Left renal cortex interstitium (tissue), 4 donors: ENCODE measurements at places on chromosomes 12 and 14. TPM values are rescaled to one million over a fixed set of nuclear protein-coding genes. Genes with fewer than 3 reads are reported as not detected.

GRCh38 chr12:128763395-128763794, 60.4 kb downstream of the SLC15A4 start:
- no peak for DNase-seq

PMCH gene
- 0.42 TPM for polyA plus RNA-seq

- no peak for DNase-seq
These were observed 242.5 kb upstream of the ARHGAP5 start for GRCh38 chr14:31834616-31835015.

GRCh38 chr12:114499338-114499737, 93.4 kb upstream of the TBX5 start:
- no peak for DNase-seq

GRCh38 chr12:43805149-43805859, 813 bp downstream of the TWF1 start:
- peak; percentile 34 for DNase-seq

CLMN gene
- polyA plus RNA-seq = 38.5 TPM

KRT3 gene
- not detected for polyA plus RNA-seq

GRCh38 chr12:131091413-131091975, 137.8 kb downstream of the ADGRD1 start:
- no peak for DNase-seq

EEF1AKMT3 gene
- 12.7 TPM for polyA plus RNA-seq
